ENCODE measurements at places on chromosomes 11 and 22.

- no peak for DNase-seq
Measured at GRCh38 chr22:45295492-45295891, 10.7 kb downstream of the UPK3A start.

GRCh38 chr22:17472932-17473331 is 90.4 kb upstream of the SLC25A18 start:
- no peak for DNase-seq

DNA sequence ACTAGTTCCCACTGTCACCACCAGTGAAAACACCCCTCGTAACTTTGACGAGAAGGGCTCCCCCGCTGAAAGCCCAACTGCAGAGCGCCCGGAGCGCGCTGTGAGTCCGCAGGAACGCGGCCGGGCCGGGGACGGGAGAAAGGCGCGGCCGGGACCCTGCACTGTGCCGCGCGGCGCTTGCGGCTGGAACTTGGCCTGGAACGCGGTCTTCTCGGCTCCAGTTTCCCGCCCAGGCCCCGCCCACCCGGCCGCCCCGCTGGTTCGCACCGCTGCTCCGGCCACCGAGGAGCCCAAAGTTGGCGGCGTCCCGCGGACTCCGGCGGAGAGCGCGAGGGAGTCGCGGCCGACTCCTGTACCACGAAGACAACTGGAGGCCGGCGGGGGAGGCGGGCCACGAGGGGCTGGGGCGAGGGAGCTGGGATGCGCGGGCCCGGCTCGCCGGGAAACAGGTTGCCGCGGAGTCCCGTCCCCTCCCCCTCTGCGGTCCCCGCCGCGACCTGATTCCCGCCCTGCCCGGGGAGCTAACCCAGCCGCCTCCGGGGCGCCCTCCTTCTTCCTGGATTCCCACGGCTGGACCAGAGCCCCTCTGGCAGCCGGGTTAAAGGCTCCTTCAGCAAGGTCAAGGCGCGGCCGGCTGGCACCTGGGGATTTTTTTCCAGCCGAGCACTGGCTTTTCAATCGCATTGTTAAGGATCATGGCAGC is 3.4 kb downstream of the TENM4 start:
- DNase-seq, result peak; percentile 77

DNA sequence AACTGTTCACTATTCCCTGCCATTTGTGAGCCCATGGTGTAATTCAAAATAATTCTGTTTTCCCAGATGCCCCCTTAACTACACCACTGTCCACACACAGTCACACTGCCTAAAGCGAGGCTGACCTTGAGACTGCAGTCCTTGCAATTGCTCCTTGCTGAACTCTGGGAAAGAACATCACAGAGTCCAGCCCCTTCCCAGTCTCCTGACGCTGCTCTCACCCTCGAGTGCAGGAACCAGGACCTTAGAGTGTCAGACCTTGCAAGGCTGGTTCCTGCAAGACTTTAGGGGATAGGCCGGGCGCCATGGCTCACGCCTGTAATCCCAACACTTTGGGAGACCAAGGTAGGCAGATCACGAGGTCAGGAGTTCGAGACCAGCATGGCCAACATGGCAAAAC is 33.6 kb downstream of the AHNAK start:
- no peak for DNase-seq

- DNase-seq, result no peak
Measured at GRCh38 chr11:95991545-95991944, 67.6 kb upstream of the MTMR2 start.

DNA sequence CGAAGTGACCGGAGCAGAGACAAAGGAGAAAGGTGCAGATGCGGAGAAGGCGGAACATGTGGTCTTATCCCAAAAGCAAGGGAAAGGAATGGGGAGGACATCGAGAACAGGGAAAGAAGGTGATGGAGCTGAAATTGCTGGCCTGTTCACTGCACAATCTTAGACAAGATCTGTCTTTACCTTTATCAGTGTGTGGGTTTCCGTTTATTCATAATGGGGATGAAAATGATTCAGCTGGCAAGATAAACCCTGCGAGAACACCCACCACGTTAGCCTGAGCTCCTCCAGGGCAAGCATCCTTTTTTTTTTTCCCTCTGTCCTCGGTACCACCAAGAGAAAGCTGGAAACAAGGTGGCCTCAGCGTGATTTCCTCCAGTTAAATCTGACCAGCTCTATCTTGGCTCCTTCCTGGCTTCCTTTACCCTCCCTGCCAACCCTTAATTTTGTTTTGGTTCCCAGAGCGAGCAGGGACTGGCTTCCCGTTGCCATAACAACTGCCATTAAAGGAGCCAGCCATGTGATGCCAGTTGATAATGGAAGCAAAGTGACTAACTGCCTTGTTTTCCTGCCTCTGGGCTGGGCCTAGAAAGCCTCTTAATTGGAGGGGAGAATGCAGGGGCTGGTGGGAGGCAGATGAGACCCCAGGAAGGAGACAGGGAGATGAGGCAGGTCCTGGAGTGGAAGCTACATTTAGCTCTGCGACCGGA is 4.2 kb downstream of the SGSM1 start:
- no peak for DNase-seq

DNA sequence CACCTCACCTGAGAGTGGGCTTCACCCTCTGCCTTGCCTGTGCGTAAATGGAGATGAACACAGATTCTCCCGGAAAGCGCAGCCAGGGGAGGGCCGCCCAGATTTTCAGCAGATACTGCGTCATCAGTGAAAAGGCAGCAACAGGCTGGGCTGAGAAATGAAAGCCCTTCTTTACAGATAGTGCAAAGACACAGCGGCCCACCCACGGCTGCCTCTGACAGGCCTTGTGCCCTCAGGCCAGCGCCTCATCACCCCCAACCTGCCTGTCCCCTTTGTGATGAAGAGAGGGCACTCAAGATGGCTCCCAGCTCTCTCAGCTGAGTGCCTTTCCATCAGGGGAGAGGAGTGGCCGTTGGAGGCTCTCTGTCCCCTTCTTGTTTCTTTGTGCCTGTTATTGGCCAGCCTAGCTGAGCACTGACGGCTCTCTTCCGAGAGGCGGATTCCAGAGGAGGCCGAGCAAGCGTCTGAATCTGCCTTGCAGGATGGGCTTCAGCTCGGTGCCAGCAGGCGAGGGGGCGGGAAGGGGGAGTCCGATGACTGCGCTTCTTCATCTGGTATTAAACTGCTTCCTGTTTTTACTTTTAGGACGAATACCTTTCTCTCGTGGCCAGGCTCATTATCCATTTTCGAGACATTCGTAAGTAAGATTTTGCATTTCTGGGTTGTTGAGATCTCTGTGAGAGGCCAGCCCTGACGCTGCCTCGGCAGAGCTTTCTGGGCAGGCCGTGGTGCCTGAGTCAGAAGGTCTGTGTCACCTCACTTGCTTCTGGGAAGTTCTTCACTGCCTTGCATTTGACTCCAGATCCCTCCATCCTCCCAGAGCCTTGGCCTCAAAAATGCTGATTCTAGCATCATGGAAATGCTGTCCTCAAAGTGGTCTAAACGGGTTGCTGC is 43.7 kb downstream of the MED15 start:
- no peak for DNase-seq

DNA sequence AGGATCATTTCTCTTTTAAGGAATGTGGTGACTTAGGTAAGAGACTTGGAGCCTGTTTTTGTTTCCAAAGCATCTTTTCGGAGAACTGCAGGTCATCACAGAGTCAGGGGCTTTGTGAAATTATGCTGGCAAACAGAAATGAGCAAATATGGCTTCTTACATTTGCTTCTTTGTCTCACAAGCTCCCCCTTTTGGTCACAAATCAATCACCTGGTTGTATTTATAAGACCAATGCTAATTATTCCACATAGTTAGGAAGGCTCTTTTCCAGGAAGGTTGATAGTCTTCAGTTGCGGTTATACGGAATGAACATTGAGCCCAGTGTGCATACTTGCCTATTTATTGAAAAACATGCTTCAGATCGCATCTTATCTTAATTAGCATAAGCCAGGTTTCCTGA is 34.6 kb upstream of the CEP126 start:
- peak; percentile 39 for DNase-seq

GRCh38 chr11:11430431-11430830 is 77.4 kb upstream of the CSNK2A3 start:
- no peak for DNase-seq

- DNase-seq, result peak; percentile 74
Measured at GRCh38 chr11:7657306-7658025, 15.8 kb downstream of the CYB5R2 start.

GRCh38 chr11:122765487-122766131 is 72.7 kb upstream of the CRTAM start:
- no peak for DNase-seq

DNA sequence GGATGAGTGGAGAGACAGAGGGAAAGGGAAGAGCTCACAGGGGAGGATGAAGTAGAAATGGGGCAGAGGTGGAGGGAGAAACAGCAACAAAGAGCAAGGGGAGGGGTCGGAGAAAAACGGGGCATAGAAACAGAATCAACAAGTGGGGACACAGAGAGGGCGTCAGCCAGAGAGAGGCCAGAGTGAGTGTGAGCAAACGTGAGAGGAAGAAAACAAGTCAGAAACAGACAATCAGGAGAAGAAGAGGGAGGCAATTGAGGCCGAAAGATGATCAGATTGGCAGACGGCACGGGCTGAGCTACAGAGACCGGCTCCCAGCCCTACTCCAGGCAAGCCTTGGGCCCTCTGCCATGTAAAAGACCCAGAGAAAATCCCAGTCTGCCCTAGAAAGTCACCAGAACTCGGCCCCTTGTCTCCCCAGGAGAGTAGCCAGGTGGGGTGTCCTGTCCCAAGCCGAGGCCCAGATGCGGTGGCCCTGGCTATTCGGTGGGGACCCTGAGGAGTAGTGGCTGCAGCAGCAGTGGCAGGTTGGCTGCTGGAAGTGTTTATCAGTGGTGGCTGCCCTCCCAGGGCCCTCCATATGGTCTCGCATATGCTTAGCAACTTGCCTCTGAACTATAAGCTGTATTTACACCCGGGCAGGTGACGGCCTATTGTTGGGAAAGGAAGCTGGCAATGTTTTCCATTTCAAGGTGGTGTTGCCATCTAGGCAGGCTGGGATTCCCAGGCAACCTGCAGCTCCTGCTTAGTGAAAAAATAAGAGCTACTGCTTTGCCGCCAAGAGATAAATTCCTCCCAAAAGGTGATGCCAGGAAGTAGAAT is 14.8 kb upstream of the TSPAN18 start:
- DNase-seq, result no peak

- no peak for DNase-seq
Measured at GRCh38 chr11:119118227-119118626, 3.2 kb upstream of the HINFP start.

DNA sequence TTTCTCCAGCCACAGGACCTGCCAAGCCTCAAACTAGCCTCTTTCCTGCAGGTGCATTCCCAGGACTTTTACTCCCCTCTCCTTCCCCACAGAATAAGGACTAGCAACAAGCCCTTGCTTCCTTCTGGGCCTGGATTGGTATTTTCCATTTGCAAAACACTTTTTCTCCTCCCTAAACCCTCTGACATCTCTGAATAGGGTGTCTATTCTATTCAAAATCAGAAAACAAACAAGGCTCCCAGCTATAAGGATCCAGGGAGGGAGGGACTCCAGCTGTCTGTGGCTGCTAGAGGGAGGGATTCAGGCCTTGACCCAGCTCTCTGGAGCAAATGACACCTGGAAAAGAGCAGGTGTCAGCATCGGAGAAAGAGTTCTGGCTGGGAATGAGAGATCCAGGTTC is 168.5 kb upstream of the BDNF start:
- DNase-seq, result no peak

DNA sequence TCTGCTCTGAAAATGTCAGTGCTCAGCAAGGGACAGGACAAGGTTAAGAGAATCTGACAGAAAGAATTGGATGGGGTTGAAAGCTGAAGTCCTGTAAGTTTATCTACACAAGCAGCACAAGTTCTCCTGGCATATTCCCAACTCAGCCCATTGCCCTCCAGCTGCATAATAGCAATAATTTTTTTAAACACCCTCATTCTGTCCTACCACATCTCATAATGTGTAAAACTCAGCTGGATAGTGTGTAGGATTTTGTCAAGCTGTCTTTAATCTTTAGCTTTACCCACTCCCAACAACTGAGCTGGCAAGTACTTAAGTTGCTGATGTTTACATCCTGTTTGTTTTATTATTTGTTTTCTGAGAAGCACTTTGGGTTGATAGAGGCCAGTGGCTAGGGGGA is 158.9 kb downstream of the CADM1 start:
- no peak for DNase-seq

- DNase-seq, result no peak
Measured at GRCh38 chr11:78339483-78339882, 78.1 kb downstream of the GAB2 start.

- DNase-seq, result no peak
Measured at GRCh38 chr11:61052182-61052972, 49.9 kb upstream of the CD5 start.

DNA sequence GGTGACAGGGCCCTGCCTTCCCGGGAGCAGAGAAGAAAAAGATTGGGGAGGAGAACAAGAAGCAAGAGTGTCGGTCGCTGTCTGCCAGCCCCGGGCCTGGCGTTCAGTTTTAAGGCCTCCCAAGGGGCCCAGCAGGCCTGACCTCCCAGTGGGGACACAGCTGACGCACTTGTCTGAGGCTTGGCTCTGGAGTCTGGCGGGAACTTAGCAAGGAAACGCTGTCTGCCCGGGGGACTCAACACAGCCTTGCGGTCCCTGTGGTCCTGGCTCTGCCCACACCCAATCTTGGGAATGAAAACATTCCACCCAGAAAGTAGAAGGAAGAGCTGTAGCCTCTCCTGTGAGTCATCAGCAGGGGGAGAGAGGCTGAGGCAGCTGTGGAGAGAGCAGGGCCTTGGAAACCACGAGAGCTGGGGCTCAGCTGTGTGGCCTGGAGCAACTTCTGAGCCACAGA is 54.4 kb downstream of the TRAF6 start:
- peak; percentile 37 for DNase-seq

- DNase-seq, result no peak
Measured at GRCh38 chr11:8224161-8224591, 39.5 kb downstream of the LMO1 start.

DNA sequence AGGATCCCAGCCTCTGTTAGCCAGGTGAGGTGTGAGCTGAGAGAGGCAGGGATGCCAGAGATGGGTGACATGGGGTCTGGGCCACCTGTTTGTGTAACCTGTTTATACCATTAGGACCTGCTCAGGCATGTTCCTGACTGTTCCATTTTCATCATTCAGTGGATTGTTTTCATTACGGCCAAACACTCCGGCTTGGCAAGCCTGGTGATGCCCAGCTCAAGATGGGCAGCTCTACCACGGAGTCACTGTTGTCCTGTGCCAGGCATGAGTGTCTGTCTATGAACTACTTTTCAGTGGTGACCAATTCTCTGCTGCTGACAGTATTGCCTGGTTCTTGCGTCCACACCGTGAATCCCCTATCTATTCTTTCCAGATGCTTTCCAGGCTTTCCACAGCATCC is 71.5 kb upstream of the SLC22A12 start:
- no peak for DNase-seq

DNA sequence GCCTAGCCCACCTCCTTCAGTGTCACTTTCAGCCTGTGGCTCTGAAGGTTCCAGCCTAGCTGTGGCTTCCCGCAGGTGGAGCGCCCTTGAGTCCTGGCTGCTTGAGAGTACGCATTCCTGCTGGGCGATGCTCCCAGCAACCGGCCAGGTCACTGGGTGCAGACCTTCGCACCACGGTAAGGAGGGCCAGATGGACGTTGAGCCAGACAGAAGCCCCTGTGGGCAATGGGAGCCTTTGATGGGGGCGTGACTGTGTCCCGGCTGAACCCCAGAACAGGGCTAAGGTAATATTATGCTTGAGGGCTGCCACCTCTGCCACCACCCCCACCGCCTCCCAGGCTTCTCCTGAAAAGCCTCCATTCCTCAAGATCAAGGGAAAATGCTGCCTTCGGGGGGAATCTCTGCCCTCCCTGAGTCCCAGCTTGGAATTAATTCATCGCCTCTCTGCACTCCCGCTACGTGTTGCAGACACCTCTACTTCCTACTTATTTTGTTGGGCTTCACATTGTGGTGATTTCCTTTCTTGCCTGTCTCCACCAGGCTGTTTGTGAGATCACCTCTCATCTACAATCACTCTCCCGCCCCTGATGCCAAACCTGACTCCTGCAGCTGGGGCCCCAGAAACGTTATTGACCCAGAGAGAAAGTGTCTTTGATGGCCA is 144.9 kb upstream of the NECTIN1 start:
- no peak for DNase-seq
